ENCODE measurements at places on chromosomes 3 and 15. TPM values are rescaled to one million over a fixed set of nuclear protein-coding genes. Genes with fewer than 3 reads are reported as not detected.

The DZIP1L gene
- 17.8 TPM for total RNA-seq

The RBPMS2 gene
- 19.7 TPM for total RNA-seq

The HDC gene
- total RNA-seq, result 0.14 TPM

The PCOLCE2 gene
- 1.0 TPM for total RNA-seq

DNA sequence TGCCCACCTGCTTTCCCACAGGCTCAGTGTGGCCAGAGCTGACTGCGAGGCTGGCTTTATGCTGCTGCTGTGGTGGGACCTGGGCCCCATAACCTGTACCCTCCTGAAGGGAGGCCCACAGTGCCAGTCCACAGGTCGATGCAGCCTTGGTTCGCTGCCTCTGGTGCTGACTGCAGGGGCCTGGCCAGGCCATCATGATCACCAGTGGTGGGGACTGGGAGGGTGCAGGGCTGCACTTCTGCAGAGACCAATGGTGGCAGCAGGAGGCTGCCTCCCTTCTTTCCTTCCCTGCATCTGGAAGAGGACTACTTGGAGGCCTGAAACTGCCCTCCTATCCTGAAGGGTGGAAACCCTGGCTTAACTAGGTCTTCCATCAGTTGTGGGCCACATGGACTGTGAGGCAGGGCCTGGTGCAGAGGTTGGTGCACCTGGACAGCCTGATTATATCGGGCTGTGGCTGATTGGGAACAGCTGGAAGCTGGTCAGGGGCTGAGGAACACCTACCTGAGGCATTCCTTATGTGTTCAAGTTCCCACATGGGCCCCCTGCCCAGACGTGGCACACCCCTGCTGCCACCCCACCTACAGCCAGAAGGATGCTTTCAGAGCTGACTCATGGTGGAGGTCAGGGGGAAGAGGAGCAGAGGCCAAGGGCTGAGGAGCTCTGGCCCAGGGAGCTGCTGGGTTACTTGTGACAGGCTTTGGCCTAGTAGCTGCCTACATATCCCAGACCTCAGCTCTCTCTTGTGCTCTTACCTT lies 29.8 kb downstream of the POMGNT2 start:
- DNase-seq, result no peak

Measured in type B pancreatic cell (in vitro differentiated cells).